ENCODE measurements at places on chromosomes 3 and 15.

DNA sequence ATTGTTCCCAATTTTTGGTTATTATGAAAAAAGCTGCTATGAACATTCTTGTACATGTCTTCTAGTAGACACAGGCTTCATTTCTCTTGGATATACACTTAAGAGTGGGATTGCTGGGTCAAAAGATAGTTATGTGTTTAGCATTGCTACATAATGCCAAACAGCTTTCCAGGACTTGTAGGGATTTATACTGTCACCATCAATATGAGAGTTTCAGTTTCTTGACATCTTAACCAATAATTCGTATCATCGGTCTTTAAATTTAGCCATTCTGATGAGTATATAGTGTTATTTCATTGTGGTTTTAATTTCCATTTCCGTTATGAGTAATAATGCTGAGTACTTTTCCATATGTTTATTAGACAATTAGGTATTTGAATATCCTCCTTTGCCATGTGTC lies 190.3 kb upstream of the PFN2 start:
- DNase-seq, result no peak

- DNase-seq, result no peak
Observed at GRCh38 chr3:126718561-126719445, 14.8 kb downstream of the CHCHD6 start.

GRCh38 chr3:106945435-106945834 lies 431.8 kb upstream of the CCDC54 start:
- DNase-seq, result no peak

DNA sequence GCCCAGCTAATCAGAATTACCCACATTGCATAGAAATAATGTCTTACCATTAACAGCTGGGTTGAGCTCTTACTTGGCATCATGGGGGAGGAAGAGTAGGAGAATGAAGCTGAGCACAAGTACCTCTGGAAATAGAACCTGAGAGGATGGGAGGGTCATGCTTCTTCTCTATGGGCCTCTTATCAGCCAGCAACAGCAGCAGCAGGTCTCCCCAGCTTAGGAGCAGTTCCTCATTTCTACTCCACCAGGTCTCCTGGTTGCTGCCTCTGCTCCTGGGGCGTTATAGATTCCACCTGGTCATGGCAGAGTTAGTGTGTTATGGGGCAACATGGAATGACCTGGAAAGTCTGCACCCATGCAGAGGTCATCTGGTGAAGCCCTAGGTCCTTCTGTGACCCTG lies 3.4 kb downstream of the FSD2 start:
- DNase-seq, result no peak

GRCh38 chr3:170712798-170713197 lies 126.9 kb upstream of the SLC7A14 start:
- DNase-seq, result no peak

- no peak for DNase-seq
Observed at GRCh38 chr15:31477851-31478701, 151.4 kb downstream of the KLF13 start.

DNA sequence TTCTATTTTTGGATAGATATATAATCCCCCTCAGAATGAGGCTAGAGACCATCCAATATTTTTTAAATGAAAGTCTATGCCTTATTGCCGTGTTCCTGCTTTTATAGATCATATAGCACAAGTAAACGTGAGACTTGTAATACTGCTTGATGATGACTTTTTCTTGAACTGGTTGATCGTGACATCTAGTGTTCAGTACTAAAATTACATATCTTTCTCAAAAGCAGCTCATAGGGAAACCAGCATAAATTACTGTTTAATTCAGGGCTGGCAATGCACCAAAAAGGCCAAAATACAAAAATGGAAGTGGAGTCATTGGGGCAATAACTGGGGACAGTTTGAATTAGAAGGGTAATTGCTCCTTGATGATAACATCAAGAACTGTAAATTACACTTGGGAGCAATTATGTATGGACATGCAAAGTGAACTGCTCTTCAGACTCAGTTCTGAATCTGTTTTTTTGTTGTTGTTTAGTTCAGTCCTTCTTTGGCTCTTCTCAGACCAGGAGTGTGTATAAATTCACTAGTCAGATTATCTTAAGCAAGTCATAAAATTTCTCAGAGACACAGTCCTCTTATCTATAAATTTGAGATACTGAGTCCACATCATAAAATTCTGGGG lies 325.3 kb downstream of the THSD4 start:
- no peak for DNase-seq

DNA sequence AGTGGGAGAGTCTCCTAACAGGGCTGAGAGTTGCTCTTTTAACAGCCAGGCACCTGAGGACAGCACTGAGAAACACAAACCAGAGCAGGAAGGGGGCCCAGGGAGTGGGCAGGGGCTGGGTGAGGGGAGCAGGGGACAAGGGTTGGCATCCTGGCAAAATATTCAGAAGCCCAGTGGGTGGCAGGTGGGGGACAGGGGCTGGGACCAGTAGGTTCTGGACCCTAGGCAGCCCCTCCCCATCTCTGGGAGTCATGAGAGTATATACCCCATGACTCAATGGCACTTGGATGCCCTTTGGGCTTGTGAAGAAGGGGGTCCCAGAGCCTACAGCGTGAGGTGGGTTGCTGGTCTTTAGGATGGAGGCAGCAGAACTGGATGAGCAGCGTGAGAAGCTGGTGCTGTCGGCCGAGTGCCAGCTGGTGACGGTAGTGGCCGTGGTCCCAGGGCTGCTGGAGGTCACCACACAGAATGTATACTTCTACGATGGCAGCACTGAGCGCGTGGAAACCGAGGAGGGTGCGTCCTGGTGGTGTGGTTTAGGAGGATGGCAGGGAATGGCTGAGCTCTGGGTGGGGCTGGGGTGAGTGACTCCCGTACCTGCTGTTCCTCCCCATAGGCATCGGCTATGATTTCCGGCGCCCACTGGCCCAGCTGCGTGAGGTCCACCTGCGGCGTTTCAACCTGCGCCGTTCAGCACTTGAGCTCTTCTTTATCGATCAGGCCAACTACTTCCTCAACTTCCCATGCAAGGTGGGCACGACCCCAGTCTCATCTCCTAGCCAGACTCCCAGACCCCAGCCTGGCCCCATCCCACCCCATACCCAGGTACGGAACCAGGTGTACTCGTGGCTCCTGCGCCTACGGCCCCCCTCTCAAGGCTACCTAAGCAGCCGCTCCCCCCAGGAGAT lies 24.2 kb downstream of the NBEAL2 start:
- no peak for DNase-seq

DNA sequence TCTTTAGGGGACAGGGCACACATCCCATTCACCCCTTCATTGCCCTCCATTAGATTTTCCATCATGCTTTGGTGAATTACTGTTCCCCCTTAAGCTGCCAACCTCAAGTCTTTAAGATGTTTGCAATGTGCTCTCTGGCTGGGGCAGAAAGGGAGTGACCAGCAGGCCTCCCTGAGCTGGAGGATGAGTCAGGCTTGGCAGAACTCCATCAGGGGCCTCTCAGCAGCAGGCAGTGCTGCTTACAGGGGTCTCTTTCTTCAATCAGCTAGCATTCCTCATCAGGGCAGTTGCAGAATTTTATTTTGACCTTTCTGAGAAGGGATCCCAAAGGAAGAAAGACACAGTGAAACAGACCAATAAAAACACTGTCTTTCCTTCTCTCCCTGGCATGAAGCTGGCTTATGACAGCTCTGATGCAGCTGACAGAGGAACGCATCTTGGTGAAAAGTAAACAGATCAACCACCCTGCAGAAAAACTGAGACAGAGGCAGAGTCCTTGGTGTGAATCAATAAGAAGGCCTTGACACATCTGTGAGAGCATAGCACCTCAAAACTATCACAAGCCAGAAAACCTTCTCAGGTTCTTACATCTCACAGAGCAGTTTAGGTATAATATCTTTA lies 88.7 kb upstream of the MRPL3 start:
- DNase-seq, result no peak

DNA sequence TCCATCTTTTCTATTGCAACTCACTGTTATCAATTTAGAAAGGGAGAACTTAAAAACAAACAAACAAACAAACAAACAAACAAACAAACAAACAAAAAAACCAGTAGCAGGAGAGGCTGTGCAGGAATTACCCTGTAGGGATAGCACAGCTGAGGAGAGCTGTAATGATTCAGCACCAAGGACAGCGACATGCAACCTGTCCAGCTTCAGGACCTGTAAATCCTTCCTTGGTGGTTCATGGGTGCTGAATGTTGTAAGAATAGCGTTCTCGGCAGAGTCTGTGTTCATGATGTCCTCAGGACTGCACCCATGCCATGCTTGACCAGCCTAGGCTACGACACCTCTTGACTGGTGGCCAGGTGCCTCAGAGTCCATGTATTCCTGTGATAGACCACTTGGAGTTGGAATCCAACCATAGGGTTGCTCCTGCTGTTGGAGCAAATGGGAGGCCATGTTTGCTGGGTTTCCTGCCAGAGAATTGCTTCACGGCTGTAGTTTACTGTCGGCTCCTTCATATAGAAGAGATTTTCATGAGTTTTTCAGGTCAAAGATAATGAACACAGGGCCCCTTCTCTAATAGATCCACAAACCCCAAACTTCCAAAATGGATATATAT lies 65.9 kb downstream of the CACNA2D3 start:
- peak; percentile 16 for DNase-seq

GRCh38 chr3:41035456-41036022 lies 163.8 kb upstream of the CTNNB1 start:
- no peak for DNase-seq

GRCh38 chr15:66138096-66138783 lies 115.3 kb downstream of the MEGF11 start:
- DNase-seq, result no peak

DNA sequence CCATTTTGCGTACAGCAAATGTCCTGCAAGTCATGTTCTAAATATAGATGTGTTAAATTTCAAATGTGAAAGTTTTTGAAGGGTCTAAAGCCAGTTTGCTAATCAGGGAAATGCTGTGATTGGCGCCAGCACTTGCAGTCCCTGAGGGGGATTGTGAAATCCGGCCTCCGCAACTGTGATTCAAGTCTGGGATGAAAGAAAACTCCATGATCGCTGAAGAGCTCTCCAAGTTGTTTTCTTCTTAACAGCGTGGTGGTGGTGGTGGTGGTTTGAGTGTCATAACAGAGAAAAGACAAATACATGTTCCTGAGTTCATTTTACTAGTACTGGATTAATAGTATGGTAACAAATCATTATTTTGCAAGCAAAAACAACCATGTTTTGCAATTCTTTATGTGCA lies 51.8 kb downstream of the MITF start:
- no peak for DNase-seq

DNA sequence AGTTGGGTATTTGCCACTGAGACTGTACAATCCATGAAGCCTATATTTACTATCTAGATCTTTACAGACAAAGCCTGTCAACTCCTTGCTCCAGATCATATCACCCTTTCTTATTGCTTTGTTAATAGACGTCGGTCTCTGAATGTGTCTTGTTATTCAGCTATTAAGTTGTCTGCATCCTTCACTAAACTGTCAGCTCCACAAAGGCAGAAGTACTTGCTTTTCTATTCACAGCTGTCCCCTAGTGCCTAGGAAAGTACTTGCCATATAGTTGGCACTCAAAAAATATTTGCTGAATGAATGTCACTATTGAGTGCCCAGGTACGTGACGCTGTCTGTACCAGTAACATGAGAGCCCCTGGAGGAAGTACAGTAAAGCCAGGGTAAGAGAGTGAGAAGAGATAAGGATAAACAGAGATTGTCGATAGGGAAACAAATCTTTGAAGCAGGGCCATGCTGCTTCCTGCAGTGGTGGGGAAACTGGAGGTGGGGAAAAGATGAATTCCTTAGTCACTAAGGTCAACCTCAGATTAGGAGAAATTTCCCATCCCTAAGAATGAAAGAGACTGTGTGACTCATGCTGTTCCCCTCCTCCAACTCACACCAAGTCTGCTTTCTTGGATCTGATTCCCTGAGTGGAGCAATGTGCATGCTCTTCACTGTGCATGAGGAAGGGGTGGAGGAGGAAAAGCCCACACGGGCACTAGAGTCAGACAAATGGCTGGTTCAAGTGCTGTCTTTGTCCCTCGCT lies 36.3 kb downstream of the PRICKLE2 start:
- no peak for DNase-seq

DNA sequence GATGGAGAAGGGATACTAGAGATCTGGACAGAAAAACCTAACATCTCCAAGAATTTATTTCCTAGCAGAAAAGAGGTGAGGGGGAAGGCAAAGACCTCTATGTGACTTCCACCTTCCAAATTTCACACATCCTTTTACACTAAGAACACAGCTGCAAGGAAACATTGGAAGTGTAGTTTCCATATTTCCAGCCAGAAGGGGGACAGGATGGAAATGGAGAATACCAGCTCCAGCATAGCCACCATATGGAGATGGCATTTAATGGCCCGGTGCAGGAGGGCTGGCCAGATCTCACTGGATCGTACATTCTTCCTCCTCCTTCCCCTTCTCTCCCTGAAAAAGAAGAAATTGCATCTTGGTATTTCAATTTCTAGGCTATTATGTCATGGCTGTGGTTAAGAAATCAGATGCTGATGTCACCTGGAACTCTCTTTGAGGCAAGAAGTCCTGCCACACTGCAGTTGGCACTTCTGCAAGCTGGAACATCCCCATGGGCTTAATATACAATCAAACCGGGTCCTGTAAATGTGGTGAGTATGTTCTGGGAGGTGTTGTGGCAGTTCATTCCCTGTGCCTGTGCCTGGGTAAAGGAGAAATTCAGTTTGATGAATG lies 36.9 kb upstream of the TF start:
- DNase-seq, result no peak

All from activated CD4-positive, alpha-beta T cell treated with anti-CD3 and anti-CD28 coated beads for 48 hours (primary cell).